ENCODE measurements at places on chromosomes 7 and 10.

DNA sequence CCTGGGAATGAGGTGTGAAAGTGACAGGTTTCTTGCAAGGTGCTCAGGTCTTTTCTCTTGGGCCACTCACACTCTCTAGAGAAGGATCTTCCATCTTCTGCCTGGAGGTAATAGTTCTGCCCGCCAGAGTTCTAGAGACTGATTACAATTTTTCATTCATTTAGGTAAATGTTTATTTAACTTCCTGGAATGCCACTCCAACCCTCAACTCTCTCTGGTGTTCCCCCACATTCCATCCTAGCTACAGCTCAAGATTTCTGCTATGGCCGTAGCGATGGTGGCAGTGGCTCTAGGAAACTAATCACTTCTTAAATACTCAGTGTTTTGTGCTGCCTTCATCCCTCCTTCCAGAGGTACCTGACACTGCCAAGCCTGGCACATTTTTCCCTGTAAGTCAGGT, 174.6 kb downstream of the WDR11 start:
- no peak for DNase-seq

GRCh38 chr10:132417257-132417910, 20.4 kb downstream of the PWWP2B start:
- no peak for DNase-seq

- DNase-seq = no peak
These were observed 97.4 kb upstream of the PIK3CG start for GRCh38 chr7:106767498-106768323.

- no peak for DNase-seq
These were observed 19.5 kb downstream of the HSPA12A start for GRCh38 chr10:116722736-116723427.

DNA sequence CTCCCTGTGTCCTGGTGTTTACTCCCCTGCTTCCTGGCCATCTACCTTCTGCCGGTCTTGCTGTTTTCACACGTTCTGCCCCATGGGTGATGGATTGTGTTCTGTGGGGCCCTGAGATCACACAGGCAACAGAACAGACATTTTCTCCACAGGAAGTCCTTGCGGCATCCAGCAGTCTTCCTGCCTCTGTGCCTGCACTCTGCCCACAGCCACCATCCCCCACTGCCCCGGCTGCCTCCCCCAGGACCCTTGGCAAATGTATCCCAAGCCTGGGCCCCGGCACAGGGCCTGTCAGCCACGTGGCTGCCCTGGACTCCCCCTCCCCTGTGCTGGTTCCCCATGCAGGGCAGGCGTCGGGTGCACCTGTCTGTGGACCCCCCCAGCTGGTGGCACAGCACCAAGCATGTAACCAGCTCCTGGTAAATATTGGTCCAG, 184.2 kb downstream of the WDR37 start:
- DNase-seq = no peak

DNA sequence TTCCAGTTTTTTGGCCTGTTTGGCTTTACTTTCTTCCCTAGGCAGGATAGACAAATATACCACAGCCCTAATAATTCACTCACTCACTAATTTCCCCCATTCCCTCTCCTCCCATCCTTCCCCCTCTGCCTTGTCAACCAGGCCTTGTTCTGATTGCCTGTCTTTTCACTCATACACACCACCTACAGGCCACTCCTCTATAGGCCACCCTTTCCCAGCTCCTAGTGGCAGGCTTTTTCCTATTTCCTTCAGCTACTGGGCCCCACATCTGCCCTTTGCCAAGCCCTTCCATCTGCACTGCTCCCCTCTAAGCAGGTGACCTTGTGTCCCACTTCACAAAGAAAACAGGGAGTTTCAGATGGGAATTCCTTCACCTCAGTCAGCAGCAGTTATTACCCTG, 59.8 kb upstream of the MSRB2 start:
- DNase-seq = no peak

- no peak for DNase-seq
These were observed 42.7 kb downstream of the LRRC18 start for GRCh38 chr10:48896756-48897440.

DNA sequence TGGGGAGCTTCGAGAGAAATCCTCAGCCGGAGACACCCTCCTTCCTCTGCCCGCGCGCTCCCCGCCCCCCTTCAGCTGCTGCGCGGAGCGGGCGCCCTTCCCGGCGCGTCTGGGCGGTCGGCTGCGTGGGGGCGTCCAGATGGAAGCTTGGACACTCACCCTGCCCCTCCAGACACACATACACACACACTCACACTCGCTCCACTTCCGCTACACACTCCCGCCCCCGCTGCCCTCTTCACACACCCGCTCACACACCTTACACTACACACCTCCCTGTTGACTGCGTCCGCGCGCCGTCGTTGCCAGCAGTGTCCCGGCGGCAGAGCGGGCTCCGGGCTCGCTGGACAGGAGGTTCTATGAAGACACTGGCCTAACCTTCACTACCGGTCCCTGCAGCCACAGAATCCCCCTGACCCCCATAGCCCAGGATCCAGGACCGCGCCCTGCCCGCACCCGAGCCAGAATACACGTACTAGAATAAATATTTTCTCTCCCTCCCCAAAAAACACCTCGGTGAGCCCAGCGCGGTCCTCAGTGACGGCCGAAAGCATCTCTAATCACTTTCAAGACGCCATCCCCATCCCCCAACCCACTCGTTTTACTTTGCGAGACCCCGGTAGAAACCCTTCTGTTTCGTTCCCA, 1.1 kb upstream of the EGR2 start:
- no peak for DNase-seq

- DNase-seq = no peak
These were observed 9.0 kb downstream of the CARD11 start for GRCh38 chr7:3034591-3035150.

DNA sequence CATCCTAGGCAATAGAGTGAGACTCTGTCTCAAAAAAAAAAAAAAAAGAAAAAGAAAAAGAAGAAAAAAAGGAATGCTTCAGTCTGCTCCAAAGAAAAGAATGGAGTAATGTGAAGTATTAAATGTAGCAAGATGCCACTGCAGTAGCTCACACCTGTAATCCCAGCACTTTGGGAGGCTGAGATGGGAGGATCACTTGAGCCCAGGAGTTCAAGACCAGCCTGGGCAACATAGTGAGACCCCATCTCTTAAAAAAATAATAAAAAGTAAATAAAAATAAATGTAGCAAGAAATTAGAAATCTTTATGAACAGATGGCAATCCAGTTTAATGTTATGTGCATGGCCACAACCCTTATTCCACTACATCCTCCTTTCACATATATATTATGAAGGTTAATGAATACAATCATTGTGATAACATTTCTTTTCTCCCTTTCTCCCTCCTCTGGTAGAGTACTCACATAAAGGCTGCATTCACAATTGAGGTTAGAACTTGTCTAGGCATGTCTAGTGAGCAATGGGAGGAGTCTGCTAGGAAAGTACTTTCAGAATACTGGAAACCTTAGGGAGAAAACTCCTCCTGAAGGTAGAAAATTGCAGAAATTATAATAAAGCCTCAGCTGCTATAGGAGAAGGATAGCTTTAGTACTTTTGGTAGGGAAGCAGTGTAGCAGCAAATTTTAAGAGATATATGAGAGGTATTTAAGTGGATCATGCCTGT, 20.4 kb downstream of the KLLN start:
- DNase-seq = no peak

DNA sequence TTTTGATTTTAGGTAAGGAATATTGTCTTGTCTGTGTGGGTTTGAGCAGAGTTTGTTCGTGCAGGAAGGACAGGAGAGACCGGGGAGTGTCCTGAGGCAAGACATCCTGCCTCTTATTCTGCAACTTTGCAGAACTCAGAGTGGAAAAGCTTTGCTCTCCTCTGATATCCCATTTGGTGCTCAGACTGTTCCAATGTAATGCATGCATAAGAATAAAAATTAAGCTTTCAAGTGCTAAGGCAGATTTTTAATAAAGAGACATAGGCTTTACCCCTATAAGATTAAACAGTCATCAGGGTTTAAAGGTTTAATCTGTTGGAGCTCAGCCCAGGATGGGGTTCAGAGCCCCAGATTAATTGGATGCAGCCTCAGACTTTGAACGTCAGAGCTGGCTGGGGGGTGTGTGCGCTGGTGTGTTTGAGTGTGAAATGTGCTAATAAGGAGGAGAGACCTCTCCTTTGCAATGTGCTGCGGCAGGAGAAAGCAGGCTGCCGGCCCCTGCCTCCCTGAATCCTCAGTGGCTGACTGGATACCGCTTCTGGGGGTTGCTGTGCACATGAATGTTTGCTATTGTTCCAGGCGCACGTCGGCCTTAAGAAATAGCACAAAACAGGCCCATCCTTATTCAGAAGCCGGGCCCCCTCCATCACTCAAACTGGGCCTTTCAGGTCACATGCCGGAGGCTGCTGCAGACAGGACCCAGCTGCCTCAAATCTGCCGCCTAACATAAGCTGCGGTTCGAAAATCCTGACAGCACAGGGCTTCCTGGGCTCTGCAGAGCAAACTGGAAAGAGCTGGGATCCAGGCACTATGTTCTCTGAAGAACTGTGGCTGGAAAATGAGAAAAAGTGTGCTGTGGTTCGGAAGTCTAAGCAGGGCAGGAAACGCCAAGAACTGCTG, 84.1 kb upstream of the PRR15 start:
- DNase-seq = no peak

GRCh38 chr7:149686011-149686410, 87.4 kb downstream of the ZNF467 start:
- no peak for DNase-seq

GRCh38 chr10:78955206-78955605, 113.6 kb upstream of the ZMIZ1 start:
- DNase-seq = no peak

- no peak for DNase-seq
These were observed 545.7 kb downstream of the LRMDA start for GRCh38 chr10:75977139-75977538.

DNA sequence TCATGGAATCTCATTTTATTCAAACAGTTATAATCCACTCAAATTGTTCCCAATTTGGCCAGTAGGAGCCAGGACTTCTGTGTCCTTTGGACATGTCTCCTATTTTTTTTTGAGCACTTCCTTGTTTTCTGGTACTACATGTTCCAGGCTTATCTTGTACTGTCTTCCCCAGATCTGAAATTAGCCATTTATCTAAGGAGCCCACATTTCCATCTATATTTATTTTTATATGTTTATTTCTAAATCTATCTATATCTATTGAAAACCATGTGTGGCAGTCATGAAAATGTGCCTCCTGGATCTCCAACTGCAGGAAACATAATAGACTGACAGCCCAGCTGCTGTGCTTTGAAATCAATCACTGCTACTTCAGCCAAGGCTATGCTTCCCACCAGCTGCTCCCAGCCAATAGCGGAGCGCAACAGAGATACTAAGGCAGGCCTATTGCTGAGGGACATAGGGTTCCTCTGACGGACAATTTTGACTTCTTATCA, 147.1 kb downstream of the LRRC4 start:
- no peak for DNase-seq

DNA sequence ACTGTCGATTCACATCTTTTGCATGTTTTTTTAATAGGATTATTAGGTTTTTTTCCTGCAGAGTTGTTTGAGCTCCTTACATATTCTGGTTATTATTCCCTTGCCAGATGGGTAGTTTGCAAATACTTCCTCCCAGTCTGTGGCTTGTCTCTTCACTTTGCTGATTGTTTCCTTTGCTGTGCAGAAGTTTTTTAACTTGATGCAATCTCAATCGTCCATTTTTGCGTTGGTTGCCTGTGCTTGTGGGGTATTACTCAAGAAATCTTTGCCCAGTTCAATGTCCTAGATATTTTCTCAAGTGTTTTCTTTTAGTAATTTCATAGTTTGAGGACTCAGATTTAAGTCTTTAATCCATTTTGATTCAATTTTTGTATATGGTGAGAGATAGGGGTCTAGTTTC, 95.4 kb downstream of the TBXAS1 start:
- no peak for DNase-seq

DNA sequence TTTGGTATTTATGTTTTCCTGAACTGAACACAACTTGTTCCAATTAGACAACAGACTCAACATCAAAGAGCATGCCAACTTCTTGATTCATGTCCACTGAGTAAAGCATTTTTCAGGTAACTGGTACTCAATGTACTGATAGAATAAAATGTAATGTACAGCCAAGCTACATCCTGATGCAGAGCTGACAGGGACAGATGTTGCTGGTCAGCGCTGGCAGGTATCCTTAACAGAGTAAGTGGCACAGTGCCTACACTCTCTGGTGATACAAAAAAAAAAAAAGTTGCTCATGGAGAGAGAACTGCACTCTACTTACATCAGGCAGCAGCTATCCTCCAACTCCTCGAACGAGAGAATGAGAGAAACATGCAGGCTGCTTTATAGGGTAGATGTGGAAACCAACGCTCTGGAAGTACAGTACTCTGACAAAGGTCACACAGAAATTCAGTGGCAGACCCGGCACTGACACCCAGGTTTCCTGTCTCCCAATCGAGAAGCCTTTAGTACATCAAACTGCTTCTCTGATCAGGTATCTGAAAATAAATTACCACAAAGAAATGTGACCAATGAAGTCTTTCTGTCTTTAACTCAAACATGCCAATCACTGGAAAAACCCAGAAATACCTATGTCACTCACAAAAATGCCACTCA, 4.6 kb downstream of the ITGB1 start:
- no peak for DNase-seq

GRCh38 chr7:106603346-106603745, 57.6 kb downstream of the CCDC71L start:
- DNase-seq = no peak

DNA sequence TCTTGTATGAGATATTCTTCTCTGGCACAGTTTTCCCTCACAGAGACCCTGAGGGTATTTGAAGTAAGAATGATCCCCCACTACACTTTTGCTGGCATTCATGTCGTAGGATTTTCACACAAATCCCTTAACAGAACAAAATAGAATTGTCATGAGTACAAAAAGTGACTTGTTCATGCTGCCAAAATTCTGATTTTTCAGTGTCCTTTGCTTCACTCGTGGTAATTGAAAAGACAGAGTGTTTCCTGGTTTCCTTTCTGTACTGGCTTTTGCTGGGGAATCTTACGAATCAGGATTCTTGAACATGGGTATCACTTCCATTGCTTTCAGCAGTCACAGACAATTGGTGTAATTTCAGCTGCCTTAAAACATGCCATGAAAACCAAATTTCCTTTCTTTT, 756.3 kb downstream of the REEP3 start:
- no peak for DNase-seq

GRCh38 chr10:92742331-92743228, 52.8 kb downstream of the HHEX start:
- no peak for DNase-seq

DNA sequence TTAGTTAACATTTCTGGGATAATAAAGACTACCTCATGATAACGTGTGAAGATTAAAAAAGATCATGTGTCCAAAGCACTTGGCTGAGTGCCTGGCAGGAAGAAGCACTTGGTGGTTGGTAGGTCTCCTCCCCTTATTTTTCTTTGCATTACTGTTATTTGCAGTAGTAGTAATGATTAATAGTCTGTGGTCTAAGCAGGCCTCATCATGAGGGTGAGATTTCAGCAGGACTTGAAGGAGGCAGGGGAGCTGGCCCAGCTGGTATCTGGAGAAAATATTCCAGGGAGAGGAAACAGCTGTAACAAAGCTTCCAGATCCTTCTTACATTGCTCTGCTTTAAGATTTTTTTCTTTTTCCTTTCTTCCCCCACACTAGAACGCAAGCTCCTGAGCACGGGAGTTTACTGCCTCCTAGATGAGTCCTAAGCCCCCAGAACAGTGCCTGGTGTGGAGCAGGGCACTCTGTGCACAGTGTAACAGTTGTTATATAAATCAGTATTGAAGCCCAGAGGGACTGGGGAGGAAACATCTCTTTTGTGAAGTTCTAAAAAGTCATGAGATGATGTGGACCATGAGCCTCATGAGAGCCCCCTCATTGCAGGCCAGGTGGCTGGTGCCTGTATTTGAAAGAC, 31.1 kb upstream of the RHEB start:
- DNase-seq = no peak

All from stimulated activated CD8-positive, alpha-beta memory T cell treated with anti-CD3 and anti-CD28 coated beads, Interleukin-4, amount 100 ng/mL, for 1 hour (primary cell).